ENCODE measurements at places on chromosomes 1 and 21. TPM values are rescaled to one million over a fixed set of nuclear protein-coding genes. Genes with fewer than 3 reads are reported as not detected.

- no peak for DNase-seq
- no peak overlapping the region for H3K4me3 ChIP-seq
- no peaks in the 10 kb centered on the region for H3K27me3 ChIP-seq
- no peaks in the 10 kb centered on the region for H3K4me1 ChIP-seq
- no peaks in the 10 kb centered on the region for H3K36me3 ChIP-seq
Observed at GRCh38 chr1:75990686-75991085, 58.5 kb upstream of the ASB17 start.

- H3K27me3 ChIP-seq, result no peaks in the 10 kb centered on the region
- peak within 1 kb of the TSS; percentile 95 for H3K4me3 ChIP-seq
- H3K36me3 ChIP-seq, result peaks cover 9% of the 10 kb centered on the region
- DNase-seq, result peak; percentile 98
- peak within 1 kb of the TSS; percentile 98 for H3K27ac ChIP-seq
Observed at GRCh38 chr1:46603858-46604549, at the start of gene MKNK1. Gene MKNK1 (minus strand): TSS chr1:46604268. CDS start chr1:46583327, 20,941 bp downstream.

The COL24A1 gene
- 0.60 TPM for total RNA-seq

The DCST1 gene
- not detected for total RNA-seq

DNA sequence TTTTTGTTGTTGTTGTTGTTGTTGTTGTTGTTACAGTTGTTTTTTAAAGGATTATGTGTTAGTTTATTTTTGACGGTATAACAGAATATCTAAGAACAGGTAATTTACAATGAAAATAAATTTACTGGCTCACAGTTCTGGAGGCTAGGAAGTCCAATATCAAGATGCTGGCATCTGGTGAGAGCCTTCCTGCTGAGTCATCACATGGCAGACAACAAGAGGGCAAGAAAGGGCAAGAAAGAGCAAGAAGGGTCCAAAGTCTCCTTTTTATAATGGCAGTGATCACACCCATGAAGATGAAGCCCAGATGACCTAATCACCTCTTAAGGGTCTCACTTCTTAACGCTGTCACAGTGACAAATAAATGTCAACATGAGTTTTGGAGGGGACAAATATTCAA, 142.1 kb downstream of the NEGR1 start:
- no peak overlapping the region for H3K4me3 ChIP-seq
- no peaks in the 10 kb centered on the region for H3K4me1 ChIP-seq
- H3K36me3 ChIP-seq, result no peaks in the 10 kb centered on the region
- no peak for DNase-seq
- H3K27ac ChIP-seq, result no peak overlapping the region
- no peaks in the 10 kb centered on the region for H3K27me3 ChIP-seq

The OR2M2 gene
- total RNA-seq, result not detected

The SPRR2D gene
- total RNA-seq, result not detected

- no peaks in the 10 kb centered on the region for H3K27me3 ChIP-seq
- no peak for DNase-seq
- no peaks in the 10 kb centered on the region for H3K36me3 ChIP-seq
- H3K4me3 ChIP-seq, result no peak overlapping the region
- no peak overlapping the region for H3K27ac ChIP-seq
Observed at GRCh38 chr1:7400566-7400965, 370.5 kb upstream of the VAMP3 start.

DNA sequence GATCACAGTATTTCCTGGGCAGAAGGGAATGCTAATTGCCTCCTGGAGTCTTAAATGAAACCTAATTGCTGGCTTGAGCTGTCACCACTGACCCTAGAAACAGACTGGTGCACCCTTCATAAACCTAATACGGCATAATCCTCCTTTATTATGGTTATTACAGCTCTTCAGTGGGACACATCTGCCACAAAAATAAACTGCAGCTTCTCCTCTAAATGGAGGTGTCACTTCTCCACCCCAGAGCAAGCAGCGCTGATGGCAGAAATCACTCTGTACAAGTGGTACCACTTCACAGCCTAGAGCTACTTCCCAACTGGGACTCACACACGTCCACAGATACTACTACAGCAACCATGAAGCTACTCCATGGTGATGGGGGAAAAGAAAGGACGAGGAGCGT, 11.1 kb downstream of the PTPN14 start:
- H3K36me3 ChIP-seq, result no peaks in the 10 kb centered on the region
- H3K4me1 ChIP-seq, result peaks cover 8% of the 10 kb centered on the region
- no peak overlapping the region for H3K27ac ChIP-seq
- DNase-seq, result no peak
